ENCODE measurements at places on chromosomes 5 and 9.
A peak's percentile ranks its signal among the peaks of the same experiment; 100 is the strongest.

DNA sequence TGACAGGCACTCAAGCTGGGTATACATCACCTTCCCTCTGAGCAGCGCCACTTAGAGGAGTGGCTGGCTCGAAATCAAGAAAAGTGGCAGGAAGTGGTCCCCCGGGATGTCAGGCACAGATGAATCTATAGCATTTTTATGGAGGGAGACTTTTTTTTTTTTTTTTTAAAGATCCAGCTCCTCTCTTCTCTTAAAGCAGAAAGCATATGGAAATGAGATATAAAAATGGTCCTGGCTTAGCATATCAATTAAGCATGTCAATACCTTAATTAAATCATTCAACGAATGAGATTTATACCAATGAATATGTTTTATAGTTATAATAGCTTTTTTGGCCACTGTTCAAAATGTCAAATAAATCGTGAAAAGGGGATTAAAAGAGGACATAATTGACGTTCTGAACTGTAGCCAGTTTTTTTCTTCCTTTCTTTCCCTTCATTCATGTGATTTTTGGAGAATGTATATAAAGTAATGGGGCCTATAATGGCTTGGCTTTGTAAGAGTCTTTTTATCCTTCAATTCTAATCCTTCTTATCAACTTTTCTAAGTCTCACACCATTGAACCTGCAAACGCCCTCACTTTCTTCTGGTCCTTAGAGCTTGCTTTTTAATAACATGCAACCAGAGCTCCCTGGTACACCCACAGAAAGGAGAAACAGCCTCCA is 319.2 kb upstream of the PANK3 start:
- no peak for DNase-seq

GRCh38 chr9:87541663-87542062 is 44.0 kb downstream of the DAPK1 start:
- DNase-seq, result no peak

GRCh38 chr5:78221964-78222451 is 72.5 kb downstream of the AP3B1 start:
- peak; percentile 11 for DNase-seq

- DNase-seq, result no peak
These were observed 1567.2 kb upstream of the WWC1 start for GRCh38 chr5:166724284-166724683.

DNA sequence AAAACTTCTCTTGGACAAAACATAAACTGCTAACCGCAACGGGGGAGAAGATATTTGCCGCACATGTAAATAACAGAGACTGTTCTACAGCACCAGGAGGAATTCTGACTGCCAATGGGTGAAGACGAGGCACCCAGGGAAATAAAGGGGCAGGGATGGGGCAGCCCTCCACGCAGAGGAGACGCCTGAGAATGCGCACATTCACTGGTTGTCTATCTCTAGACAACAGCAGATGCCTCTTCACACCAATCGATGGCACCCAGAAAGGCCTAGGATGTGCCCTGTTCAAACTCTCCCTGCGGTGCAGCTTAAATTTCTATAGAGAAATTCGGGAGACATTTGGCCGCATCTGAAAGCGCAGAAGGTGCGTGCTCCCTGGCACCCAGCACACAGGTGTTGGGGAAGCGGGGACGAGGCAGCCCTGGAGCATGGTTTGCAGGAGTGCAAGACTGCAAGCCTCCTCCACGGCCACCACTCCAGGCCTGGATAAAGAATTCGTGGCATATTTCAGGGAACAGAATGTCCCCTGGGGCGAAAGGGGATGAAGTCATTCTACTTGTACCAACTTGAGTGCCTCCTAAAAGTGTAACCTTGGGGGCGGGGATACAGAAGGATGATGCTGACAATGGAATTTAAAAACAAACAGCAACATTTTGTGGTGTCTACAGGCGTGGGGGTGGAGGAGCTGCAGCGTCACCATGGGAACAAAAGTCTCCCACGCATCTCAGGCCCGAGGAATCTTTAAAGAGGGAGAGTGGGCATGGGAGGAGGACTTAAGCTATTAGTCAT is 6.3 kb upstream of the IRX2 start:
- peak; percentile 97 for DNase-seq

GRCh38 chr5:177453852-177454396 is 7.3 kb downstream of the PRR7 start:
- DNase-seq, result no peak

DNA sequence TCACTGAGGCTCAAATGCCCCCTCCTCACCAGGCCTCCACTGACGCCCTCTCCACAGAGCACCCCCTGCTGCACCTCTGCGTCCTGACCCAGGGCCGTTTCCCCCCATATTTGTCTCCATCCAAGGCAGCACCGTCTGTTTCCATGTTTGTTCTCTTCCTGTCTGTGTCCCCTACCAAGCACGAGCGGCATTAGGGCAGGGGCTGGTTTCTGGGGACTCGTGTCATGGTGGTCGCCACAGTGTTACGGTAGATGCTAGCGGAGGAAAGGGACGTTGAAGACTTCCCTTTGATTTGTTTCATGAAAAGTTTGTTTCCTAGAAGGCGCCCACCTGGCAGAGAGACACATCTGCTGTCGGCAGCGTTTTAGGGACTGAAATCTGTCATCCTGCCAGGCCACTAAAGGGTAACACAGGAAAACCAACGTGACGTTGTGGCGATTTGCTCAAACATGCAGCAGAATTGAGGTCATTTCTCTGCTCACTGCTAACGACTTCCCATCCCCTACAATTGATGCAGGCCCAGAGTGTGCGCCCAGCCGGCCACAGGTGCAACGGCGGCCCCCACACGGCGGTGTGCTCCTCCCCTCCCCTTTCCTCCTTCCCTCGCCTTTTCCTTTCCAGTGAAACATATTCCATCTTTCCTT is 79.3 kb upstream of the IRX4 start:
- no peak for DNase-seq

DNA sequence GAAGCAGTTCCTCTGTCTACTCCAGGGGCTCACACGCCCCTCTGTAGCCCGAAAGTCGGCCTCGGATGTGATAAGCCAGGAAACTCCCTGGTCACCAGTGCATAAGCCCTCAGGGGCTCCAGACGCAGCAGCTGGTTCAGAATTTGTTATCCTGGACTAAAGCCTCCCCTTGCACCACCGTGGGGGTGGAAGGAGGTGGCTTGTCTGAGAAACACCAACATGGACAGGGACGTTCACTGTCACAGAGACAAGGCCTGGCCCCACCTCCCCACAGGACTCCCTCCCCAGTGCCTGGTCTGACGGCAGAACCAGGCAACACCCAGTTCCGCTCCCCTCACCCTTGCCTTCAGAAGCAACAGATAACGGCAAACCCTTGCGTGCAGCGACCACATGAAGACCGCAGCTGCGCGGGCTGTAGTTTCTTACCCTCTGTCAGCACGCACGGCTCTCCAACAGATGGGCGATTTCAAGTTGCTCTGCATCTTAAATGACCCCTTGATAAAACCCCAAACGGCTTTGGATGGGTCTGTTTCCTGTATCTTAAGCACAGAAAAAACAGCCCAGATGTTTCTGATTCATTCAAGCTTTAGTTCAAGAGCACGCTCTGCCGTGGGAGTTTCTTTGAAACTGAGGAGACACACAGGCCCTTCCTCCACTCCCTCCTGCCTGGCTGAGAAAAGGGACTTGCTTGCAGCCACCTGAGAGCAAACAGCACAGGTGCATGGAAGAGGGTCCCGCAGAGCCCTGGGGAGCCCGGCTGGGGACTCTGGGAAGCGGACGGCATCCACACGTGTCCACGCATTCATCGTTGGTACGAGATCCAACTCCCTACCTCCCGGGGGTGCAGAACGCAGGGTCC is 44.7 kb upstream of the NKD2 start:
- DNase-seq, result peak; percentile 13
